ENCODE measurements at places on chromosomes 3 and 15.

- no peak for DNase-seq
Measured at GRCh38 chr15:74565381-74566085, 24.5 kb downstream of the ARID3B start.

DNA sequence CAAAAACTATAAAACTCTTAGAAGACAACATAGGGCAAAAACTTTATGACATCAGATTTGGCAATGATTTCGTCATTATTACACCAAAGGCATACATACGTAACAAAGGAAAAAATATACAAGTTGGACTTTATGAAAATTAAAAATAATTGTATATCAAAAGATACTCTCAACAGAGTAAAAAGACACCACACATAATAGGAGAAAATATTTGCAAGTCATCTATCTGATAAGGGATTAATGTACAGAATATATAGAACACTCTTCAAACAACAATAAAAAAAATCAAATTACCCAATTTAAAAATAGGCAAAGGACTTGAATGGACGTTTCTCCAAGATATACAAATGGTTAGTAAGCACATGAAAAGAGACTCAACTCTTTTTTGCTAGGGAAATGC, 77.5 kb downstream of the RPL39L start:
- DNase-seq, result no peak

DNA sequence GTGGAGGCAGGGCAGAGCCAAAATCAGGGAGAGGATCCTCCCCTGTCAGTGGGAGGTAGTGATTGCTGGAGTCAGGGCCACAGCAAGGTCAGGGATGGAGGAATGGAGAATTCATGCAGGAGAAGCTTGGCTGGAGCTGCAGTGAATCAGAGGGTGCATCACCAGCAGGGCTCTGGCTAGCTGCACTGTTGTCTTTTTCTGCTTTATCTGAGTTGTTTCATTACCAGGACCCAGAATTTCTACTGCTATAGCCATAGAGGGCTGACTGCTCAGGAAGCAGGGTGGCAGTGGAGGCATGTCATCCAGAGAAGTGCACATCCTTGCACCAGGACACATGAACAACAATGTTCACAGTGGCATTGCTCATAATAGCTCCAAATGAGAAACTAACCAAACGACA, 113.5 kb upstream of the GALNT15 start:
- DNase-seq, result no peak

DNA sequence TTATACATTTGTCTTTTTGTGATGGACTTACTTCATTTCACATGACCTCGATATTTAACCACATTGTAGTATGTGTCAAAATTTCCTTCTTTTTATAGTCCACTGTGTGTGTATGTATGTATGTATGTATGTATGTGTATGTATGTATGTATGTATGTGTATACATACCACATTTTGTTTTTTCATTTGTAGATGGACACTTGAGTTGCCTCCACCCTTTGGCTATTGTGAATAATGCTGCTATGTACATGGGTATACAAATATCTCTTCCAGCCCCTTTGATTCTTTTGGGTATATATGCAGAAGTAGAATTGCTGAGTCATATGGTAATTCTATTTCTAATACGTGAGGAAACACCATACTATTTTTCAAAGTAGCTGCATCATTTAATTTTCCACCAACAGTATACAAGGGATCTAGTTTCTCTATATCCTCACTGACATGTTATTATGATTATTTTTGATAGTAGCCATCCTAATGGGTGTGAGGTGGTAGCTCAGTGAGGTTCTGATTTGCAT, 228.2 kb downstream of the OPA1 start:
- no peak for DNase-seq

All from neural crest cell (in vitro differentiated cells).